ENCODE measurements at places on chromosomes 2 and 18. TPM values are rescaled to one million over a fixed set of nuclear protein-coding genes. Genes with fewer than 3 reads are reported as not detected.

GRCh38 chr2:49067971-49068370, 86.3 kb downstream of the FSHR start:
- H3K36me3 ChIP-seq, result no peaks in the 10 kb centered on the region
- no peaks in the 10 kb centered on the region for H3K27me3 ChIP-seq
- no peak overlapping the region for H3K4me3 ChIP-seq
- H3K27ac ChIP-seq, result no peak overlapping the region
- DNase-seq, result no peak

- H3K4me1 ChIP-seq, result no peaks in the 10 kb centered on the region
- no peaks in the 10 kb centered on the region for H3K36me3 ChIP-seq
- no peak overlapping the region for H3K4me3 ChIP-seq
- H3K27ac ChIP-seq, result no peak overlapping the region
Observed at GRCh38 chr2:31526946-31527732, 53.6 kb downstream of the SRD5A2 start.

Gene IL18RAP
- total RNA-seq, result not detected

- no peaks in the 10 kb centered on the region for H3K36me3 ChIP-seq
- no peak overlapping the region for H3K27ac ChIP-seq
- no peaks in the 10 kb centered on the region for H3K4me1 ChIP-seq
- H3K4me3 ChIP-seq, result no peak overlapping the region
Observed at GRCh38 chr2:149451417-149452165, 121.2 kb downstream of the LYPD6 start.

DNA sequence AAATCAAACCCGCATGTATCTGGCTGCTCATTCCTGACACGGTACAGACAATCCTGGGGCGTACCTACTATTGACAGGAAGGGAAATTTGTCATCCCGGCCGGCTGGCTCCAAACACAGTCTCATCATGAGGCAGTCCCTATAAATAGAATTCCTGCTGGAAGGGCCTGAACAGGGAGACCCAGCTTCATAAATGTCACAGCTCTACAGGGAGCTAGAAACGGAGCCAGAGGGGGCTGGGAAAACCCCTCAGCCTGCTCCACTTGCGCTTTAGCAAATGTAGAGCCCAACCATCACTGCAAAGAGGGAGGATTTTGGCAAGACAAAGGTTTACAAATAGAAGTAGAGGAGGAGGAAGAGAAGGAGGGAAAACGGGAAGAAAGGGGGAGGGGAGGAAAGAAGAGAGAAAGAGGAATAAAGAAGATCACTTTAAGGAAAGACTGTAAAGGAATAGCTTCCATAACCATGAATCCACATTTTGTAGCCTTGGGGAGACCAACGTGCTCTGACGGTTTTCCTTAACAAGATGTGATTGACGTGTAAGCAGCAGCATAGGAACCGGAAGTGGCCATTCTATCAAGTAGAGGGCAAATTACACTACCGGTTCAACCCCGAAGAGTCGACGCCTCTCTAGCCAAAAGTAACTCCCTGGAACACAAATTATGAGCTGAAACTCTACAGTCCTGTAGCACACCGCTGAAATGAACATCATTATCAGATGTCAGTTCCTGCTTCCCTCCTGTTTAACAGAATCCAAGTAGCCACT, 56.8 kb upstream of the TTN start:
- no peak overlapping the region for H3K27ac ChIP-seq
- DNase-seq, result no peak
- no peak overlapping the region for H3K4me3 ChIP-seq
- H3K4me1 ChIP-seq, result no peaks in the 10 kb centered on the region

GRCh38 chr2:207503234-207503633, 26.5 kb upstream of the CREB1 start:
- H3K27me3 ChIP-seq, result no peaks in the 10 kb centered on the region
- no peak overlapping the region for H3K4me3 ChIP-seq
- no peaks in the 10 kb centered on the region for H3K36me3 ChIP-seq
- no peak for DNase-seq

GRCh38 chr18:10928772-10929373, 220.5 kb downstream of the PIEZO2 start:
- no peaks in the 10 kb centered on the region for H3K27me3 ChIP-seq
- no peaks in the 10 kb centered on the region for H3K4me1 ChIP-seq
- H3K27ac ChIP-seq, result no peak overlapping the region

DNA sequence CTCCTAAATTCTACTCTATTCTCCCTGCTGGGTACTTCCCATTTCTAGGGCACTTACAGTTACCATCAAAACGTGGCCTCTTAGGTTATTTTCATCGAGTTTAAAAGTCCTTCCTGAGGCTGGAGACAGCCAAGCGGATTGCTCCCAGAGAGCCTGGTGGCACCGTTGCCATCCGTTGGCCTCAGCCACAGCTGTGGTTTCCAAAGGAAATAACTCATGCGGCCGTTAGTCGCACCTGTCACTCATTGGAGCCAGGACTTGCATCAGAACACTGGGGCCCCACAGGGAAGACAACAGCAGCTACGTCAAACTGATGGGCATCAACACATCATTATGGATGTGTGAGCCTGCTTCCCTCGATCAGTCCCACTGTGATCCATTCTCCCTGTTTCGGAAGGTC, 453.4 kb downstream of the BCL11A start:
- H3K4me3 ChIP-seq, result no peak overlapping the region
- DNase-seq, result no peak
- H3K27ac ChIP-seq, result no peak overlapping the region
- H3K4me1 ChIP-seq, result no peaks in the 10 kb centered on the region

GRCh38 chr2:212078103-212078502, 460.5 kb downstream of the ERBB4 start:
- H3K4me3 ChIP-seq, result no peak overlapping the region
- H3K4me1 ChIP-seq, result no peaks in the 10 kb centered on the region
- no peak for DNase-seq
- no peaks in the 10 kb centered on the region for H3K27me3 ChIP-seq
- 0 out of 2 replicates have a peak, but pooled peaks cover 2% of the 10 kb centered on the region for H3K36me3 ChIP-seq
- H3K27ac ChIP-seq, result no peak overlapping the region

Measured in Panc1 (cell line).